Erythroblast (primary cell): ENCODE measurements at places on chromosomes 1 and 21.
A peak's percentile ranks its signal among the peaks of the same experiment; 100 is the strongest.

GRCh38 chr21:38937844-38938243 is 132.1 kb downstream of the ETS2 start:
- DNase-seq: no peak

DNA sequence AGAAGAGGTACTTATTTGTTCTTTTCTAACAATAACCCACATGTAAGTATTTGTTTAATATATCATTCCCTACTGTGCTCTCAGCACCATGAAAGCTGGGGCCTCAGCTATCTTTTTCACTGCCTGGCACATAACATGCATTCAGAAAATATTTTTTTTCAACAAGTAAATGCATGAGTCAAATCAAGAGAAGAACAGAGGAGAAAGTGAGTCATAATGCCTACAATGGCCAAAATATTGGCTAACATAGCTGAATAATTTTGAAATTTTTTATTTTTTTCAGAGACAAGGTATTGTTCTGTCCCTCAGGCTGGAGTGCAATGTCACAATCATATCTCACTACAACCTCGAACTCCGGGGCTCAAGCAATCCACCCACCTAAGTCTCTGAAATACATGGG is 252.2 kb upstream of the ADAMTS5 start:
- no peak for DNase-seq

- no peak for DNase-seq
Observed at GRCh38 chr21:23394458-23394857, 2212.8 kb downstream of the MRPL39 start.

- DNase-seq: no peak
Observed at GRCh38 chr1:8426996-8427395, 109.1 kb downstream of the SLC45A1 start.

DNA sequence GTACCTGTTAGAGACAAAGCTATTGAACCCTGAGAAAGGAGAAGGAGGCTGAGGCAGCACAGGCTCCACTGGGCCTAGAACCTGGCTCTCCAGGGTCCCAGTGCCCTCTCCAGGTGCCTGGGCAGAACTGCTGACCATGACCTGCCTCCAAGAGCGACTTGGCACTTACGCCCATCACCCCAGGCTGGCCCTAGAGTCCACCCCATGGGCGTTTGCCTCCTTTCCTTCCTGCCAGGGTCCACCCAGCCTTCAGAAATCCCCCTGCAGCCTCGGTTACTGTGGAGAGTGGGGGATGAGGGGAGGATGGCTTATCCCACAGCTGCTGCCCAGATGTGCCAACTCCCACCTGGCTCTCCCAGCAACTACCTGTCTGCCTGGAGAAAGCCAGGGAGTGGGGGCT is 14.7 kb upstream of the C1QA start:
- no peak for DNase-seq

DNA sequence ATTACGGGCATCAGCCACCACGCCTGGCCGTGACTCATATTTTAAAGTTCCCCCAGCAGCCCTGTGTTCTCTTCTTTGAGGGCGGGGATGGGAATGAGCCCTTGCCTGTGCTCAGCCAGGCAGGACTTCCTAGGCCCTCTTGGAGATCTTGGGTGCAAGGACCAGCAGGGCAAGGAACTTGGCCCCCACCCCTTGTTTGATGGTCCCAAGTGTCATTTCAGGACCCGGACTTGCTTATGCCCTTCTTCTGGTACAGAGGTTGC is 9.3 kb downstream of the RASSF5 start:
- no peak for DNase-seq

GRCh38 chr1:8397511-8397910 is 79.6 kb downstream of the SLC45A1 start:
- no peak for DNase-seq

- DNase-seq: no peak
Observed at GRCh38 chr1:164767752-164768402, 208.9 kb downstream of the PBX1 start.

DNA sequence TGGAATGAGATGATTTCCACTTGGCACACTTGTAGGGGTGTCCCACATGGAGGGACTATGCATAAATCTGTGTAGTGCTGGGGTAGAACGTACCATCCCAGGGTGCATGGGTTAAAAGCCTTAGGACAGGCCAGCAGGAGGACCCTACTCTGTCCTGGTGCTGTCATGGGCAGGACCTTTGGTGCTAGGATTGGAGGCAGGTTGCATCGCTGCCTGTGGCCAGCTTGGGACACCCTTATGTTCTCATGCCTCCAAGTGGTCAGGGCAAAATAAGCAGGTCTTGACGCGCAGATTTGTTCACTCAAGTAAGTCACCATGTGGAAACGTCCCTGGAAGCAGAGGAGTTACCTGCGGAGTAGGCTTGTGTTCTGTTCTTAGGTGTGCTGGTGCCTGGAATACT is 49.5 kb upstream of the RAB3GAP2 start:
- peak; percentile 3 for DNase-seq

GRCh38 chr1:89536555-89537341 is 12.1 kb downstream of the LRRC8B start:
- DNase-seq: no peak

DNA sequence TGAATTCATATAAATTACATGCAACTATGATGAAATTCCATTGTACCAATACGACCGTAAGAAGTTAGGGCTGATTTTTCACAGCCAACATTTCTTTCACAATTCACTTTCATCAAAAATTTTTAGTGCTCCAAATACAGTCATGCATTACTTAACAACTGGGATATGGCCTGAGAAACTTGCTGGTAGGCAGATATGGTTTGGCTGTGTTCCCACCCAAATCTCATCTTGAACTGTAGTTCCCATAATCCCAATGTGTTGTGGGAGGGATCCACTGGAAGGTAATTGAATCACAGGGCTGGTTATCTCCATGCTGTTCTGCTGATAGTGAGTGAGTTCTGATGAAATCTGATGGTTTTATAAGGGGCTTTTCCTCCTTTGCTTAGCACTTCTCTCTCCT is 244.4 kb downstream of the AKT3 start:
- DNase-seq: no peak

GRCh38 chr1:41862384-41863221 is 56.1 kb downstream of the HIVEP3 start:
- peak; percentile 26 for DNase-seq

DNA sequence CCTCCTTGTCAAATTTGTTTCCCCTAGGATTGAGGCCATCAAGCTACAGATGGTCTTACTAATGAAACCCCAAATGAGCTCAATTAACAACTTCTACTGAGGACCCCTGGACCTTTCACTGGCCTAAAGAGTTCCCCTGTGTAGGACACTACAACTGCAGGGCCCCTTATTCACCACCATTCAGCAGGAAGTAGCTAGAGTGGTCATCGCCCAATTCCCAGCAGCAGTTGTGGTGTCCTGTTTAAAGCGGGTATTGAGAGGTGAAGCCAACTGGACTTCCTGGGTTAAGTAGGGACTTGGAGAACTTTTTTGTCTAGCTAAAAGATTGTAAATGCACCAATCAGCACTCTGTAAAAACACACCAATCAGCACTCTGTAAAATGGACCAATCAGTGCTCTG is 1466.9 kb downstream of the KCNT2 start:
- no peak for DNase-seq

DNA sequence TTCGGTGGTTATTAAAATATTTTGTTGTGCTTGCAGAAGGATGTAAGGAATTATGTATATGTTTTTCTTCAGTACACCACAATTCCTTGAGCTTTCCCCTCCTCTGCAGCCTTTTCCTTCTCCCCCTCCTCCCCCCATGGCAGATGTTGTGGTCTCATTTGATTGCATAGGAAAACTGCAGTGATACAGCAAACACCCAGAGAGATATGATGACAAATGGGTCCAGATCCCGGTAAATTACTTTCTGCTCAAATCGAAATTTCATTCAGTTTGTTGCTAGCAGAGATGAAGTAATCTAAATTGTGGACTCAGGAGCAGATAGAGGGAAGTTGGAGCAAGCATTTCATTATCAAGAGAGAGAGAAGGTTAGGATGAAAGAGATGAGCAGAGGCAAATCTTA is 9.9 kb downstream of the LMO4 start:
- no peak for DNase-seq

DNA sequence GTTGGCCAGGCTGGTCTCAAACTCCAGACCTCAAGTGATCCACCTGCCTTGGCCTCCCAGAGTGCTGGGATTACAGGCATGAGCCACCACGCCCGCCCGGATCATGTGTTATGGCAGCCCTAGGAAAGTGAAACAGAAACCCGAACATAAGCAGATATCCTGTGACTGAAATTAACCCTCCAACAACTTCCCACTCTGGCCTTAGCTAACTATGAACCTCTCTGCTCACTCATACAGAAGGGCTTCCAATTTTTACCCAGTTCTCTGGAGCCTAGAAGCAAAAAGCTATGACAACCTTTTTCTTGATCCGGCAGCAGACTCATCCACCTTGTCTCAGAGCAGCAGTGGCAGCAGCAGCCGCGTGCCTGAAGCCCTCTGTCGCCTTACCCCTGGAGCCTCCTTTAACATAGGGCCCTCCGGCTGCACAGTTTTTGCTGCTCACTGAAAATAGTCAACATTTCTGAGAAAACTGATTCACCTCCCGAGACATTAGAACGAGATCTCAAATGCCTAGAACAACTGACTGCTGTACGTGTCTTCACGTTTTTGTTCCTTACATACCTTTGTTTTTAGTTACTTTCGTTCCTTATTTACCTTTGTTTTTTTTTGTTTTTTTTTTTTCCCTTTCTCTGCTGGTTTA is 9.3 kb downstream of the CBR1 start:
- DNase-seq: no peak

DNA sequence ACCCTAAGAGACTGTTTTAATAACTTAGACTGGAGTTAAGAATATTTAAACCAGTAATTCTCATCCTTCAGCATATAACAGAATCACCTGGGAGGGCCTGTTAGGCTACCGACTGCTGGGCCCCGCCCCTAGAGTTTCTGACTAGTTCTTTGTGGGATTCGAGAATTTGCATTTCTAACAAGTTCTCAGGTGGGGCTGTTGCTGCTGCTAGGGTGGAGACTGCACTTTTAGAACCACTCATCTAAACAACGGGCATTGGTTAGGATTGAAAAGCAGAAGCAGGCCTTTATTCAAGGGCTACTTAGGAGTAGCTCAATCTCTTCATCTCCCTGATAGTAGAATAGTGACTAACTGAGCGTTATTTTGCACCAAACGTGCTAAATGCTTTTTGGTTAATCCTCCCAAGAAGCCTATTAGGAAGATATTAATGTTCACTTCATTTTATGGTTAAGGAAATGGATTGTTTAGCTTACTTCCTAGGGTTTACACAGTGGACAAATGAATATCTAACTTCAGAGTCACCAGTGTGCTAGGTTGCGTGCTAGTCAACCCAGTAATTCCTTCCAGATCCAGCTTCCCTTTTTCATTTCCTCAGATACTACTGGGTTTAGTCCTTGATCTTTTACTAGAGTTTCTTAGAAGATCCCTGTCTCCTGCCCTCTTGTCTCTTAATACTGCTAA is 31.1 kb upstream of the UAP1 start:
- no peak for DNase-seq

GRCh38 chr21:45011426-45011825 is 63.0 kb upstream of the ADARB1 start:
- DNase-seq: no peak

DNA sequence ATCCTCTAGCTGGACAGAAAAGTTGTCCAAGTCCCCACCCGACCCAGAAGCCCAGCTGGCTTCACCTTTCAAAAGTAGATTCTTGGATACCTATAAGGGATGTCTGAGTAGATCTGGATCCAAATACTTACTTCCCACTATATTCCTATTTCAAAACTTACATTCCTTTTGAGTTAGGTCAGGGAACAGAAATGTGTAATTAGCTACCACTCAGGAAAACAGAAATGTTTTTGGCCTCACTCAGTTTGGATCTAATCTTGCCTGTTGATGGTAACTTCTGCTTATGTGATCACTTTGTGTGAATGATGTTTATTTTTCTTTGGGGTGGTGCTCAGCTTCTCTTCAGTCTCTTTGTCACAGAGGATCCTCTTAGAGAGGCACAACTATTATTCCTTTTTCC is 814.4 kb upstream of the RGS18 start:
- no peak for DNase-seq

GRCh38 chr1:236142253-236143103 is at the start of gene GPR137B:
TSS of gene GPR137B (plus strand) at chr1:236142539. CDS start at chr1:236142623, 84 bp downstream.
- DNase-seq: peak; percentile 54

DNA sequence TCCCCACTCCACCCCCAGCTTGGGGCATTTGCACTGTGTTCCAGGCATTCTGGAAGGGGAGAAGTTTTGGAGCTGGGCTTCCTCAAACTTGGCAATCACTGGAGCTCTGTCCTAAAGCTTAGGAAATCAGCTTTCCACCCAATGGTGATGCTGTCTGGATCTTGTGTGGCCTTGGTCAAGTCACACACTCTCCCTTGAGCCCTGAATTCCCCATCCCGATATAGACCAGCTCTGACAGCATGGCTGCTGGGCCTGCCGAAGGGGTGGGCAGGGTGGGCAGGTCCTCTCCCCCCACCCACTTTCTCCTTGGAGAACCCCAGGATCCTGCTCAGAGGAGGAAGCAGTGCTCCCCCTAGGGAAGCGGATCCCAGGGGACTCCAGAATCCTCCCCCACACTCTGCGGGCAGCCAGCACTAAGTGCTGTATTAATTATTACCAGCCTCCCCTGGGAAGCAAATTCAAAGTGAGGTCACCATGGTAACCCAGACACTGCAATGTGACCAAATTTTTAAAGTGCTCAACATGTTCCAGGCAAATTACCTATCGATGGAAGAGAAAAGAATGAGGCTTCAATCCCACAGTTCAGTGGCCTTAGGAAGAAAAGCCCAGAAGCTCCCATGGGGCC is 21.3 kb upstream of the LDLRAP1 start:
- no peak for DNase-seq

GRCh38 chr1:7962014-7962335 is 464 bp downstream of the PARK7 start:
- DNase-seq: no peak

- DNase-seq: peak; percentile 12
Observed at GRCh38 chr1:197675583-197676208, 99.6 kb downstream of the DENND1B start.

- DNase-seq: no peak
Observed at GRCh38 chr21:46562964-46563607, 41.8 kb downstream of the S100B start.

DNA sequence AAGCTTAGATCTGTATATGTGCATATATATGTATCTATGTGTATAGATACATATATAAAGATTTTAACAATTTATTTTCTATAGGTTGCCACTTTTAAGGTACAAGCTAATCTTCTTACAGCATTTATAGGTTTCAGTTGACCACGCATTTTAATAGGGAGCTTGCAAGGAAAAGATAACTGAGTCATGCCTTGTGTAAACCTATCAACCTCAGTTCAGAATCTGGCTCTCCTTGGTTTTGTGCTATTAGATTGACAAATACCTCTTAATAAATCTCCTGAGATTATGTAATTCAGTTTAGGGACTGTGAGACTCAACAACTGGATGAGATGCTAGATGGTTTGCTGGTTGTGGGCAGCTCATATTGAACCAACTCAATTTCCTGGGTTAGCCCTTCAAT is 114.7 kb upstream of the SERBP1 start:
- no peak for DNase-seq

DNA sequence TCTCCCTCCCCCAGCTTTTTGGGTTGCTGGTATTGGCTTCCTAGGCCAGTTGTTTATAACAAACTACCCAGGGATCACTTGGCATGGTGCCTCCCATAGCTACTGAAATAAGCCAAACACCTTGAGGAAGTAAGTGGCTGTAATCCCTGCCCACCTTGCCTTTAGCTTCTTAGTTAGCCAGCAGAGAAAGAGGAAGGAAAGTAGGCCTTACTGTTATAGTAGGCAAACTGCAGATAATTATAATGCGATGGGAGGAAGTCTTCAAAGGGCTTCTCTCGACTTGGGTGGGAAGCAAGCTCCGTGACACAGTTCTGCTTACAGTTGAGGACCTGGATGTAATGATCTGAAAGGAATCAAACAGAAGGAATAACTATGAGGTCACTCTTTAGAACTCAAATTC is 8.2 kb downstream of the P3H1 start:
- no peak for DNase-seq
